ENCODE measurements at places on chromosomes 1 and 21. TPM values are rescaled to one million over a fixed set of nuclear protein-coding genes. Genes with fewer than 3 reads are reported as not detected.

Gene PPFIA4
- 0.29 TPM for total RNA-seq

Gene PLEKHN1
- total RNA-seq: 1.4 TPM

Gene ARHGEF10L
- 16.6 TPM for total RNA-seq

Gene FAAP20
- 34.9 TPM for total RNA-seq

Gene SPATA45
- not detected for total RNA-seq

Gene PCAT6
- 6.0 TPM for total RNA-seq

Gene TIAM1
- 5.4 TPM for total RNA-seq

Gene TMEM125
- total RNA-seq: not detected

Gene EPHB2
- total RNA-seq: 71.1 TPM
